Placental pericyte (primary cell): ENCODE measurements at places on chromosomes 4 and X. TPM values are rescaled to one million over a fixed set of nuclear protein-coding genes. Genes with fewer than 3 reads are reported as not detected.

The NDP gene
- total RNA-seq: 0.86 TPM in 1 of 2 replicates, not detected in the other

The PLXNA3 gene
- 21.2 and 25.8 TPM in 2 replicates for total RNA-seq

The GABRG1 gene
- total RNA-seq: not detected in 2 replicates

The IL1RAPL2 gene
- total RNA-seq: 5.4 TPM in 1 of 2 replicates, not detected in the other

The MAP7D3 gene
- 11.2 and 15.0 TPM in 2 replicates for total RNA-seq

The OPN1LW gene
- total RNA-seq: not detected in 2 replicates

The SMR3B gene
- not detected in 2 replicates for total RNA-seq

The CT45A2 gene
- not detected in 2 replicates for total RNA-seq

The S100P gene
- total RNA-seq: not detected in 2 replicates

The PCDH18 gene
- total RNA-seq: 33.5 and 150 TPM in 2 replicates

The MAGIX gene
- 1.1 and 3.3 TPM in 2 replicates for total RNA-seq

The HSFX2 gene
- total RNA-seq: 0.14 TPM in 1 of 2 replicates, not detected in the other

The TCEAL2 gene
- not detected in 2 replicates for total RNA-seq

The HNRNPDL gene
- 104 and 141 TPM in 2 replicates for total RNA-seq

The TSPAN6 gene
- 23.4 and 25.8 TPM in 2 replicates for total RNA-seq

The AWAT2 gene
- not detected in 2 replicates for total RNA-seq

The PGAM4 gene
- not detected in 2 replicates for total RNA-seq

The HMX1 gene
- not detected in 2 replicates for total RNA-seq

The RBM46 gene
- 2.2 TPM in 1 of 2 replicates, not detected in the other for total RNA-seq

The TRIM75 gene
- under 0.01 and 0.43 TPM in 2 replicates for total RNA-seq

The CYSLTR1 gene
- 0.29 TPM in 1 of 2 replicates, not detected in the other for total RNA-seq

The SOWAHD gene
- 0.22 TPM in 1 of 2 replicates, not detected in the other for total RNA-seq

The HAND2 gene
- 28.8 and 70.2 TPM in 2 replicates for total RNA-seq

The ALAS2 gene
- not detected in 2 replicates for total RNA-seq

The SYP gene
- total RNA-seq: under 0.01 and 0.29 TPM in 2 replicates

The RPA4 gene
- total RNA-seq: 0.66 and 1.9 TPM in 2 replicates

The L1CAM gene
- 0.88 and 18.2 TPM in 2 replicates for total RNA-seq

The TECRL gene
- not detected in 2 replicates for total RNA-seq

The CXCL5 gene
- total RNA-seq: 8.2 and 19.5 TPM in 2 replicates

The RPS3A gene
- 1,184 and 1,845 TPM in 2 replicates for total RNA-seq

The GSX2 gene
- total RNA-seq: not detected in 2 replicates
